ENCODE measurements at places on chromosomes 7 and 10. TPM values are rescaled to one million over a fixed set of nuclear protein-coding genes. Genes with fewer than 3 reads are reported as not detected.

Gene ASB13
- 11.9 TPM for total RNA-seq

Gene GARS1
- 294 TPM for total RNA-seq

Gene PDIA4
- 235 TPM for total RNA-seq

Gene CTAGE8
- total RNA-seq = 2.8 TPM

Gene OR2A1
- total RNA-seq = 0.60 TPM

Gene HYAL4
- total RNA-seq = not detected

Gene MSS51
- total RNA-seq = 4.0 TPM

Gene SEC31B
- total RNA-seq = 3.8 TPM

Gene ASAH2
- 5.5 TPM for total RNA-seq

Gene VWC2
- not detected for total RNA-seq

Gene CCL26
- total RNA-seq = not detected

Gene CALN1
- total RNA-seq = not detected

Gene CYP3A7
- not detected for total RNA-seq

DNA sequence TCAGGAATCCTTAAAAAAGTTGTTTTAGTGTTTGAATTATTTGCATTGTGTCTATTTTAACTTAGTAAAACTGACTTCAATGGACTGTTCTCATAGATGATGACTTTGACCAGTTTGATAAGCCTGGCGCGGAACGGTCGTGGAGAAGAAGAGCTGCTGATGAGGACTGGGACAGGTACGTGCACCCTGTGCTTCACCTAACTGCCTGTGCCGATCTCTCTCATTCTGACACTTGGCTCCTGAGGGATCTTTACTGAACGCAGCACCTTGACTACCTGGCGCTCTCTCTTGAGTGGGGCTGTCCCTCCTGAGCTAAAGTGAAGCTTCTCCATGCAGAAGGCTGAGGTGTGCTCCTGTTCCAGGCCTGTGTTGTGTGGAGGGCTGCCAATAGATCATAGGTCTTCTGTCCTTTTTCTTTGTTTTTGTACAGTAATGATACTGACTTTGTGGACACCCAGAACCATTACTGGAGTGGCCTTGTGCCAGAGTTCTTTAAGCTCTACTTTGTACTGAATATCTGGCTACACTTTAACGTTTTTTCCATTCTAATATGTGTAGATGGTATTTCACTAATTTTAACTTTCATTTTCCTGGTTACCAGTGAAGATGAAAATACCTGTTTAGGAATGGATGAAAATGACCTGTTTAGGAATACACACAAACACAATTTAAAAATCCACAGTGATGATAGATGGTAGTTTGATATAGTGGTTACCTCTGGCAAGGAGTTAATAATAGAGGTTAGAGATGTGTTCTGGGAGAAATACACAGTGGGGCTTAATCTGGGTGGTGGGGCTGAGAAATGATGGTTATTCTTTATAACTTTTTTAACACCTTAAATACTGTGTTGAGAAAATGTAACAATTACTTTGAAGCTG, 20.9 kb downstream of the RBM33 start:
- DNase-seq = no peak

- DNase-seq = no peak
Measured at GRCh38 chr7:39880556-39880955, 69.5 kb upstream of the CDK13 start.

DNA sequence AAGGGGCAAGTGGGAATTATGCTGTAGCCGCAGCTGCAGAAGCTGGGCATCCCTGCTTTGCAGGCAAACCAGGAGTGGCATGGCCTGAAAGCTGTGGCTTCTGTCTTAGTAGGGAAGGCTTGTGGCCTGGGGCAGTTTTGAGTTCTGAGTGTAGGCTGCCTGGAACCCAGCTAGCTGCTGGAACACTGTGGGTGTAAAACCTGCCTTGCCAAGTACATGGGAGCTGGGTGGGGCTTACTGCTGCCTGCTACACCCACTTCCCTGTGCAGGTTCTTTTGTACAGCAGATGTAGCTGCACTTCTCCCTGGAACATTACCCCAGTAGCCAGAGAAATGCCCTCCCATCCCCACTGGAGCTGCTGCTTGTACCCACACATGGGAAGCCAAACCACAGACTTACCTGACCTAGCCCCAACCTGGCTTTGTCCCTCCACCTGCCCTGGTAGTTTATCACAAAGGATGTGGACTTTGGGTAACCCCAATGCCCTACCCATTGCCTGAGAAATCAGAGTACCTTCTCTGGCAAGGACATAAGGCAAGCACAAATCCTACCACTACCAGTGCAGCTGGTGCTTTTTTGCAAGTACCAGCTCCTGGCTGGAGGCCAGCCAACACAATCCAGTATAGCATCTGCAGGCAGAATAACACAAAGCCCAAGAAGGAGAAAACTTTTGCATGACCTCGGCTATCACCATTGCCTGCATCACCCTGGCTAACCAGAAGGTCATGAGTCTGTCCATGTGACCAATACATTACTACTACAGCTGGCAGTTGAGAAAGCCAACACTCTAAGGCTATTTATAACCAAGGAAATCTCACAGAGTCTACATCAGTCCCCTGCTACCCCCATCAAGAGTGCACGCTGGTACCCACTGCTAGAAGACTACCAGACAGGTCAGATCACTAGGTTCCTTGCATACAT, 26.5 kb upstream of the PPP1R3A start:
- no peak for DNase-seq

GRCh38 chr10:81514811-81515210, 360.2 kb upstream of the NRG3 start:
- DNase-seq = no peak

- DNase-seq = no peak
Measured at GRCh38 chr10:78779339-78779955, 289.3 kb upstream of the ZMIZ1 start.

GRCh38 chr7:151891182-151891581, 14.3 kb upstream of the PRKAG2 start:
- no peak for DNase-seq

GRCh38 chr7:36925691-36926090, 201.4 kb upstream of the AOAH start:
- no peak for DNase-seq

DNA sequence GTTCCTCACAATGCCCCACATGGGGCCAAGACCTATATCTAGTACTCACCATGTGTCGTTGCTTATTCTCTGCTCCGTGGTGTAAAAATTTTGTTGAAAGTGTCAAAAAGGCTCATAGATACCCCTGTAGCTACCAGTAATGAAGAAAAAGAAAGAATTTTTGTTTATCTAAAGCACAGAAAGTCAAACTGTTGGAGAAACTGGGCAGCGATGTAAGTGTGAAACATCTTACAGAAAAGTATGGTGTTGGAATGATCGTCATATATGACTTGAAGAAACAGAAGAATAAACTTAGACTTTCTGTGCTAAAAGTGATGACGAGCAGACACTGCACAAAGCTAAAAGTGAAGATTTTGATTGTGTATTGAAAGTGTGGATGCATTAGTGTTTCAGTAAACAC, 626.6 kb upstream of the GHITM start:
- DNase-seq = no peak

DNA sequence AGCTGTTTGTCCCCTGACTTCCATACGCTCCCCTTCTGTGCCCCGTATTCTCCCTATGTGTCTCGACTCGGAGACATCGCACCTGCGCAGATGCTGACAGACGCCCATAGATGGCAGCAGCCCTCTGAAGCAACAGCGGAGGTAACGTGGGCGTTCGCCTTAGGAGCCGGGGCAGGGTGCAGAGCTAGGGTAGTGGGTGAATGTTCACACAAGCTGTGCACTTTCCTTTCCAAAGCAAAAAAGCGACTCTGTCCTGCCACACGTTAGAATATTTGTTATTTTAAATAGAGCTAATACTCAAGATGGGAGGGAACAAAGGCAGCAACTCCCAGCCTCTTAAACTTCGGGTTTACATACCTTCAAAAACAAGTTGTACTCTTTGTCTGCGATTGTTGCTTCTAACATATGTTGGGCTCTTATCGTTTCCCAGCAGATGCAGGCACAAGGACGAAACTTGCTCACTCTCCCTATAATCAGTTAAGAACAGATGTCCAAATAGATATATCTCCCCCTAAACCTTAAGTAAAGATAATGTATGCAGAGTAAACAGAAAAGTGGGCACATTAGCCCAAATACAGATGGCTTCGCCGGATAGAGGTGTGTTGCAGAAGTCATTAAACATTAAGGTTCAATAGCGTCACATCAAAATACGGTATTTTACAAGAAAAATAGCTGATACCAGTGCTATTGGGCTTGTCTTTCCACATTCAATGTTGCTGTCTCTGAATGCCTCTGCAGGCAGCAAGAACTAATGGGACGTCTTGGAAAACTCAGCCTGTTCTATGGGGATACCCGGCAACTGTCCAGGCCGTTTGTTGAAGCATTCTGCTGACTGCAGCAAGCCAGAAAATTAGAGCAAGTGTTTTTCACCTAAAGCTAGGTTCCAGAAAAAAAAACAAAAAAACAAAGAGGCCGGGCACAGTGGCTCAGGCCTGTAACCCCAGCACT, 340.3 kb upstream of the PRKCQ start:
- peak; percentile 84 for DNase-seq

- DNase-seq = peak; percentile 63
Measured at GRCh38 chr10:34190580-34190979, 624.5 kb downstream of the PARD3 start.

DNA sequence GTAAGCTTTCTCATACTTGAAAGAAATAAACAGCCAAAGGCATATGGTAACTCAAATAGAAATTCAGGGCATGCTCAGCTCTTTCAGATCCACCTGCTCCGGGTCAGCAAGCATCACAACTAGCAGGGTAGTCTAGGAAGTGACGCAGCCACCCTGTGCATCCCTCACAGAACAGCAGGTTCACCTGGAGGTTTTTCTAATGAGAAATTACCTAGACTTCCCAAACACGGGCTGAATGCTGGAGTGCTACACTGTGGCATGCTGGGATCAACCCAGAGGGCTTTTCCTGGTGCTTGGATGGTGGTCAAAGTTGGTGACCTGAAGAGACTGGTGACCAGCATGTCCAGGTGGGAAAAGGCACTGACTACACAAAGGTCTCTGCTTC, 66.8 kb upstream of the DNAJB6 start:
- DNase-seq = no peak

GRCh38 chr7:53035499-53036412, at the start of gene POM121L12:
TSS of gene POM121L12 (plus strand) at chr7:53035633. CDS start at chr7:53035672, 39 bp downstream.
- DNase-seq = no peak

- no peak for DNase-seq
Measured at GRCh38 chr7:12865593-12865992, 178.2 kb downstream of the ARL4A start.

DNA sequence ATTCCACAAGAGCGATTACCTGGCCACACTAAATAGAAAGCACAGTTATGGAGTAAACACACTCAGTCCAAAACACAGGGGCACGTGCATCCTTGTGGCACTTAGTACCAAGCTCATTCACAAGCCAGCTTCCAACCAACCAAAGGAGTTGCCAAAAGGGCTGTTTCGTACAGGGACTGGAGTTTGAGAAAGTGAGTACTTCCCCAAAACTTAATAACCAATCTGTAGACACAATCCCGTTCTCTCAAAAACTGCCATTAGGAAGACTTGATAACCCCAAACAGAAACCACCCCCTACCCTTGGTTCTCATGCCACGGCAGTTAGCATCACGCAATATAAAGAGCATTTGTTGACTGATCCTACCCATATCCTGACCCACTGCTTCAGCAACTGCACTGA, 166.2 kb upstream of the ASAH2 start:
- DNase-seq = peak; percentile 37

- DNase-seq = no peak
Measured at GRCh38 chr7:44667190-44667589, 60.8 kb downstream of the OGDH start.

- DNase-seq = no peak
Measured at GRCh38 chr10:85916994-85917573, 449.5 kb downstream of the GRID1 start.

GRCh38 chr10:128209862-128210214, 83.6 kb upstream of the MKI67 start:
- no peak for DNase-seq

GRCh38 chr7:32034052-32034451, 36.2 kb downstream of the PDE1C start:
- DNase-seq = no peak

DNA sequence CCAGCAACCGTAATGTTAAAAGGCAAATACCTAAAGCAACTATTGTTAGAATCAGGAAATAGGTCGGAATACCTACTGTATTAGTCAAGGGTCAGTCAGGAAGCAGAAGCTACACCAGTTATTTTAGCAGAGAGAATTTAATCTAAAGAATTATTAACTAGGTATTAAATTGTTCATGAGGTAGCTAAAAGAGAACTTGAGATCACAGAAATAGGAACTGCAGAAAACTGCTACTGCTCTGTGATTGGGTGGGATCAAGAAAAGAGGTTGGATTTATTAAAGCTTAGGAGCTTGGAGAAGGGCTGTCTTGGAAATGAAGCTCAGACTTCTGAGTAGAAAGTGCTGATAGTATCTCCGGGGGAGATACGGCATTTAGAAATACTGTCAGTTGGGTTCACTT, 20.0 kb upstream of the ZNF438 start:
- DNase-seq = no peak

DNA sequence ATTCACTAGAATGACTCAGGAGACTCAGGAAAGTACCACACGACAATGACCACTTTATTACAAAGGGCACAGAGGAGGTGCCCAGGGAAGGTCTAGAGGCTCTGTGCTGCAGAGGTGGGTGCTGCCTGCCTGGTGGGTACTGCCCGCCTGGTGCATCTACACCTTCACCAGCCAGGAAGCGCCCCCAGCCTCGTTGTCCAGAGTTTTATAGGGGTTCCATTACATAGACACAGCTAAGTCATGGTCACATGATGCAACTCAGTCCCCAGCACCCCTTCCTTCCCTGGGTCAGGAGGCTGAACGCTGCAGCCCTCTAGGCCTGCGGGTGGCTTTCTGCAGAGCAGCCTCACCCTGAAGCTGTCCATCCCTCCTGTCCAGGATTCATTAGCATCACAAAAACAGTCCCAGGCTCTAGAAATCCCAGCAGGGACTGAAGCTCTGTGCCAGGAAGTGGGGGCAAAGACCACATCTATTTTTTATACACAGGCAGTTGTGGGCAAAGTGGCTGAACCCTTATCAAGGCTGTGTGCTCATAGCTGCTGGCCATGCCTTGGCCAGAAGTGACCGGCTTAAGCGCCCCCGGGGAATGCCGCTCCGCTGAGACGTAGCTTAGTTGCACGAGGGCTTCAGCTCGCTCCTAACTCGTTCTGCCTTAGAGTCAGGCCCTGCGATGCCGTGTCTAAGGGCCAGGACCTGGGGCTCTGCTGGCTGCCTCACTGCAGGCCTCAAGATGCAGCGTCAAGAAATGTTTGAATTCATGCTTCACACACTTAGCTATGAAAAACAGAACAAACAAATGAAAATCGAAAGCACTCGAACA, 219.0 kb downstream of the GLRX3 start:
- no peak for DNase-seq

DNA sequence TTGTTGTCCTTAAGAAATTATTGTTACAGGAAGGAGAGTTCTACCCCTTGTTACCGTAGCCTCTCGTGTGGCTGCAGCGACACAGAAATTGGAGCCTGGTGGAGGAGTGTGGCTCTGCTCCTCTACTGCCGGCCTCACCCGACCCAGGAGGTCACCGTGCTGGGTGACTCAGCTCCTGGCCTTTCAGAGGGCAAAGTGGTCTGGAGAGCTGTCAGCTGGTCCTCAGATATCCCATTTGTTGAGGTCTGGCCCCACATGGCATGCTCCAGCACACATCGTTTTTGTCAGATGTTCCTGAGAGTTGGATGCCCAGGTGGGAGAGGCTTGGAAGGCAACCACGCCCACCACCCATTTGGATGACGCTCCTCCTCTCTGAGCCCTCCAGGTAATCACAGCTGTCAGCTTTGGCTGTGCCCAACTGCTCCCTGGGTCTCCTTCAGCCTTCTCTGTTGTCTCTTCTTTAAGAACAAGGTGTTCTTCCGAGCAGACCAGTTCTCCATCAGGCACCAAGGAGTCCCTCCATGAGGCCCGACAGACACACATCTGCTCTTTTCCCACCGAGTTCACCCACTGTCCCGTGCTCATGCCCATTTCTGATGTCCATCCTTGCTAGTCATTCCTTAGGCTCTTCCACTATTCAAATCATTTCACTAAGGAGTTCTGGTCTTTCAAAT, 80.3 kb downstream of the RAMP3 start:
- no peak for DNase-seq
